ENCODE measurements at places on chromosomes 6 and 20.
A peak's percentile ranks its signal among the peaks of the same experiment; 100 is the strongest.

GRCh38 chr6:85640821-85641220 lies 1.9 kb downstream of the SYNCRIP start:
- no peaks in the 10 kb centered on the region for H3K36me3 ChIP-seq
- peak overlapping the region; percentile 100 for H3K27ac ChIP-seq
- peaks cover 6% of the 10 kb centered on the region for H3K4me1 ChIP-seq
- H3K4me3 ChIP-seq = peak overlapping the region; percentile 79
- no peaks in the 10 kb centered on the region for H3K27me3 ChIP-seq

GRCh38 chr6:12478921-12479320 lies 188.8 kb downstream of the EDN1 start:
- no peak for DNase-seq
- no peaks in the 10 kb centered on the region for H3K27me3 ChIP-seq
- no peak overlapping the region for H3K4me3 ChIP-seq
- H3K27ac ChIP-seq = no peak overlapping the region

DNA sequence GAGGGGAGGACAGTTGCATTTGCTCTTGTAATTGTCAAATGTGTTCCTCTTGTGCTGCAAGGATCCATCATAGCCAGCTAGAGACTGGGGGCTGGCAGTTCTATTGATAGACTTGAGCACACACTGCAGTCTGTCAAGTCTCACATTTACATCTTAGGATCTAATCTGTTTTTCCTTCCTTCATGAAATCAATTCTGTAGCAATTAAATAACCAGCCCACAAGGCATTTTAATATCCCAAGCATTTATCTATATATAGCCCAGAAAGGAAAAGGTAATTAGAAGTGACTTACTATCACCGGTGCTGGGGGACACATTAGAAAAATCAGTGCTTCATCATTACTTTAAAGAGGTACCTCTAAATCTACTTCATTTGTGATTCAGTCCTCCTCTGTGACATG lies 143.0 kb upstream of the STXBP5 start:
- no peaks in the 10 kb centered on the region for H3K27me3 ChIP-seq
- H3K4me3 ChIP-seq = no peak overlapping the region
- no peak overlapping the region for H3K27ac ChIP-seq
- H3K36me3 ChIP-seq = no peaks in the 10 kb centered on the region
- H3K4me1 ChIP-seq = no peaks in the 10 kb centered on the region

DNA sequence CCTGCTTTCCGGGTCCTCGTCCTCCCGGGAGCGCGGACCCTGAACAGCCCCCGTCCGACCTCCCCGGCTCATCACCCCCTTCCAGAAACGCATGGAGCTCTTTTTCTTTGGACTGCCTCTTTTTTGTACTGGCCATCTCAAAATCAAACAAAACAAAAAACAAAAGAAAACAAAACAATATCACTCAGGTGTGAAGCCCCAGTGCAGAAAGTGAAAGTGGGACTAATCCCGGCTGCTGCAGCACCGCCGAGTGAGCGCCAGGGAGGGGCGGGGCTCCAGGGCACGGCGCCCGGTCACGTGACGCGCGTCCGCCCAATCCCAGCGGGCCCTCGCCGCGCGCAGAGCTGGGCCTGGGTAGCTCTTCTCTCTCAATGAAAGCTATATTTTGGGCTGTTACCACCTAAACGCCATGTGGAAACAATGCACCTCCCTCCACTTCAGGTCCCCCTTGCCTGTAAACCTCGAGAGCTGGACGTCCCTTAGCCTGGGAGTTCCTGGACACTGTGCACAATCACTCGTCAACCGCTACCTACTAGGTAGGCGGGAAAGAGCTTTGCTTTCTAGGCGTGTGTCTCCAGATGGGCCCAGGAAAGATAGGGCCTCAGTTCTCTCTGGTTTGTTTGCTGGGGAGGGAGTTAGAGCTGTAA lies 93.7 kb upstream of the PRDM1 start:
- peak overlapping the region; percentile 55 for H3K4me3 ChIP-seq
- H3K4me1 ChIP-seq = no peaks in the 10 kb centered on the region
- peak overlapping the region; percentile 55 for H3K27ac ChIP-seq
- peak; percentile 81 for DNase-seq

- no peaks in the 10 kb centered on the region for H3K36me3 ChIP-seq
- H3K27ac ChIP-seq = no peak overlapping the region
- H3K4me3 ChIP-seq = no peak overlapping the region
- H3K4me1 ChIP-seq = no peaks in the 10 kb centered on the region
- no peak for DNase-seq
Observed at GRCh38 chr6:170111816-170112582, 178.9 kb downstream of the DLL1 start.

DNA sequence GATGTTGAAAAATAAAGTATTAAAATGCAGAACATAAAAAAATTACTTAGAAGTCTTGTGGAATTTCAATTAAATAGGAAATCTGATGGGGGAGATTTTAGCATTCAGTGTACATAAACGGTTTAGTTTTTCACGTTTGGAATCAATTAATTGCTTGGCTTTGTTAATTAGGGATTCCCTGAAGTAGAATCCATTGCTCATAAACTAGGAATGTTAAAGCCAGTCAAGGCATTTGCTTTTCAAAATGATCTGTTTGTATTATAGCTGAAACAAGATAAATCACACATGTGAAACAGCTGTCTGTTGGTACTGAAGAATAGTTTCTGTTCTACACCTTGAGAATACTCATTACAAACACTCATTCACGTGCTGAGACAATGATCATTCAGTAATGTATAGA lies 297.9 kb downstream of the TBC1D7 start:
- H3K4me3 ChIP-seq = no peak overlapping the region
- no peaks in the 10 kb centered on the region for H3K36me3 ChIP-seq
- no peak for DNase-seq
- no peaks in the 10 kb centered on the region for H3K27me3 ChIP-seq
- no peak overlapping the region for H3K27ac ChIP-seq

All from prostate gland (tissue), 2 donors.